ENCODE measurements at places on chromosomes 7 and 10. TPM values are rescaled to one million over a fixed set of nuclear protein-coding genes. Genes with fewer than 3 reads are reported as not detected.

GRCh38 chr10:93083743-93084539 lies 10.2 kb downstream of the CYP26A1 start:
- H3K4me1 ChIP-seq = no peaks in the 10 kb centered on the region
- H3K36me3 ChIP-seq = no peaks in the 10 kb centered on the region
- no peak overlapping the region for H3K4me3 ChIP-seq

DNA sequence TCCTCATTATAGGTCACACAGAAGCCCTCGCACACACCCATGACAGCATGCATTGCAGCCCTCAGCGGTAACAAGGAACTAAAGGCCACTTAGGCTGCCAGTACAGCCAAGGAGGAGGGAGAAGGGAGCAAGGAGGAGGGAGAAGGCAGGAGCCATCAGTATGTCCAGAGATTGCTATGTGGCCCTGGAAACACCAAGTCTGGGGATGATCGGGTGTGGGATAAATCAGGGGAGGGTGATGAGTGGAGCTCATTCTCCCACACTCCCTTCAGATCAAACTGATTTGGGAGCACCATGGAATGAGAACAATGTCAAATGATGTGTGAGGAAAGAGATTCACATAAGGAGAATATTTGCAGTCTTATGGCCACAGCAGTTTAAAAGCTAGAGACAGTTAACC lies 350.9 kb downstream of the TNS3 start:
- H3K4me3 ChIP-seq = no peak overlapping the region
- no peaks in the 10 kb centered on the region for H3K4me1 ChIP-seq
- no peak for DNase-seq
- no peaks in the 10 kb centered on the region for H3K27me3 ChIP-seq

DNA sequence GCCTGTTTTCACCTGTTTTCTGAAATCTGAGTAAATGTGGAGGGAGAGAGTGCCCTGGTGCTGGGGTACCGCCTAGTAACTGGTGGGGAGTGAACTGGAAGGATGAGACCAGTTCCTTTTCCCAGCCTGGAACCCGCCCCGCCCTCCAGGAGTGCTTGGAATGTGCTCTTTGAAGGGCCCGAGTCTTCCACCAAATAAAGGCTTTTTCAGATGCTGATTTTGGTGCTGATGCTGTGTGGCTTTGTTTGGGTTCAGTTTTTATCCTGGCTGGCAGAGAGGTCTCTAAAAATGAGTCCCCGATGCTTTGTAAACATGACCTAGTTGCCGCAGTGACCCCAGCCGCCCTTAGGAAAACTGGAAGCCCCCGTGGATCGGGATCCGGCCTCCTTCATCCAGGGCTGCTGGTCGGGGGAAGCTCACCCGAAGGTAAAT lies 25.9 kb downstream of the FOXK1 start:
- DNase-seq = no peak
- no peak overlapping the region for H3K4me3 ChIP-seq
- H3K36me3 ChIP-seq = peaks cover 13% of the 10 kb centered on the region

GRCh38 chr7:134865001-134865845 lies 85.8 kb downstream of the CALD1 start:
- no peaks in the 10 kb centered on the region for H3K36me3 ChIP-seq
- no peaks in the 10 kb centered on the region for H3K27me3 ChIP-seq
- no peaks in the 10 kb centered on the region for H3K4me1 ChIP-seq

- H3K27me3 ChIP-seq = peaks cover 63% of the 10 kb centered on the region
- peak overlapping the region; percentile 28 for H3K27ac ChIP-seq
Observed at GRCh38 chr7:142796501-142797390, 26.0 kb downstream of the PRSS2 start.

GRCh38 chr10:122229666-122230065 lies 41.4 kb upstream of the BTBD16 start:
- H3K27ac ChIP-seq = no peak overlapping the region
- no peaks in the 10 kb centered on the region for H3K27me3 ChIP-seq
- no peaks in the 10 kb centered on the region for H3K4me1 ChIP-seq
- DNase-seq = no peak
- no peak overlapping the region for H3K4me3 ChIP-seq

DNA sequence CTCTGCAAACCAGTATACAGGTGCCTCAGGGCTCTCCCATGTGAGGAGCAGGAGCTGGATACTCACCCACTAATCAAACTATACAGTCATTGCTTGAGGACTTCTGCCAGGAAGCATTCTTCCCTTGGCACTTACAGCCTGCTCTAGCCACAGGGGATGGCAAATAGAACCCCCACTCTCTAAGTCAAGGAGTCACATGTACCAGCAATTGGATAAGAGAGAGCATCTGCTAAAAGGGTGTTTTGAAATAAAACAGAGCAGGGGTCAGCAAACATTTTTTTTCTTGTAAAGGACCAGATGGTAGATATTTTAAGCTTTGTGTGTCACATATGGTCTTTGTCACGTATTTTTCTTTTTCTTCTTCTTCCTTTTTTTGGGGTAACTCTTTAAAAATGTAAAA lies 865.2 kb upstream of the GHITM start:
- H3K27ac ChIP-seq = no peak overlapping the region
- no peaks in the 10 kb centered on the region for H3K36me3 ChIP-seq
- H3K4me3 ChIP-seq = no peak overlapping the region
- no peaks in the 10 kb centered on the region for H3K27me3 ChIP-seq

- no peaks in the 10 kb centered on the region for H3K4me1 ChIP-seq
- H3K4me3 ChIP-seq = no peak overlapping the region
- H3K27me3 ChIP-seq = no peaks in the 10 kb centered on the region
- DNase-seq = peak; percentile 30
Observed at GRCh38 chr7:42876182-42877068, 35.4 kb downstream of the C7orf25 start.

DNA sequence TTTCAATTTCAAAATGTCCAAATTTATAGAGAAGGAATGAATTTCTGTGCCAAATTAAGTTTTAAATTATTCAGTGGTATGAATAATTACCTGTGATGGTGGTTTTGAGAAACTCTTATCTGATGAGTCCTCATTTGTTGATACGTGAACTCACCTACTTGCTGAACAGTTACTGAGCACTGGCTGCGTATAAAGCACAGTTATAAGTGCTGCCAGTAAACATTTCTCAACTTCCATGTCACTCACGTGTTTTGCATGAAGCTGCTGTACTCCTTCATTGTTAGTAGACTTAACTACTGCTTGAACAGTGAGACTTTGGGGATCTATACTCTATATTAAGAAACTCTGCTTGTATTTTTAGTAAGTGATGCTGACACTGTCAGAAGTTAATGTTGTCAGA lies 269.1 kb upstream of the FZD8 start:
- no peak overlapping the region for H3K27ac ChIP-seq
- DNase-seq = no peak
- H3K4me3 ChIP-seq = no peak overlapping the region
- H3K27me3 ChIP-seq = no peaks in the 10 kb centered on the region
- H3K36me3 ChIP-seq = no peaks in the 10 kb centered on the region

DNA sequence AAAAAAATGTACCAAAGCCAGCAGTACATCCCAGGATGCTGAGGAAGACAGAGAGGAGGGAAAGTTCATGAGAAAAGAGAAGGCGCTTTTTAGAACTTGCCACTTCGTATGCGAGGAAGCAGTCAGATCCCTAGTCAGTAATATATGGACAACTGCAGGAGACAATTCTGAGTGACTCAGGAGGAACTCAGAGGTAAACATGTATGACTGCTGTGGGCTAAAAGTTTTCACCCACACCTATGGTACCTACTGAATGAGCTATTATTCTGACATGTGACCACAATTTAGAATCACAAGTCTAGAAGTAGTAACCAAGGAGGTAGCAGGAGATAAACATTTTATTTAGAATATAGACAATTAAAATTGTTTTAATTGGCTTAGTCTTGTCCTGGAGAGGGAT lies 126.5 kb downstream of the ICA1 start:
- DNase-seq = no peak
- no peaks in the 10 kb centered on the region for H3K4me1 ChIP-seq
- no peak overlapping the region for H3K4me3 ChIP-seq

- H3K36me3 ChIP-seq = no peaks in the 10 kb centered on the region
- no peaks in the 10 kb centered on the region for H3K4me1 ChIP-seq
- DNase-seq = no peak
- no peak overlapping the region for H3K27ac ChIP-seq
- H3K27me3 ChIP-seq = no peaks in the 10 kb centered on the region
Observed at GRCh38 chr10:121449482-121449924, 148.7 kb downstream of the FGFR2 start.

The HYAL4 gene
- total RNA-seq = not detected

The AKR1C1 gene
- 77.9 TPM for total RNA-seq

The IGF2BP3 gene
- not detected for total RNA-seq

The C10orf105 gene
- total RNA-seq = 0.22 TPM

The GIMAP6 gene
- total RNA-seq = 68.8 TPM
